ENCODE measurements at places on chromosomes 5 and 9.
A peak's percentile ranks its signal among the peaks of the same experiment; 100 is the strongest.

GRCh38 chr9:79264041-79264440 lies 307.7 kb upstream of the TLE4 start:
- no peak for DNase-seq

DNA sequence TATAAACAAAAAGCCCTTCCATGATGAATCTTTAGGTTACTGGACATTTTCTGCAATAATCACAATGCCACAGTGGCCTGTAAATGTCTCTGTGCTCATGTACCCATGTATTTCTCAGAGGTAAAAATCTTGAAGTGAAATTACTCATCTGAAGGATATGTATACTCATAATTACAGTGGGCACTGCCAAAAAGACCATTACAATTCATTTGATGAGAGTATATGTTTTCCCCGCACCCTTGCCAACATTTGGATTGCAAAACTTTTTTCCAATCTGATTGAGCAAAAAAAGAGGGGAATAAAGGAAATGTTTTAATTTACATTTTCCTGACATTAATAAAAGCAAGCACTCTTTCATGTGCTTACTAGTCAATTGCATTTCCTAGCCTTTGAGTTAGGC lies 110.5 kb downstream of the EPB41L4A start:
- DNase-seq: no peak

DNA sequence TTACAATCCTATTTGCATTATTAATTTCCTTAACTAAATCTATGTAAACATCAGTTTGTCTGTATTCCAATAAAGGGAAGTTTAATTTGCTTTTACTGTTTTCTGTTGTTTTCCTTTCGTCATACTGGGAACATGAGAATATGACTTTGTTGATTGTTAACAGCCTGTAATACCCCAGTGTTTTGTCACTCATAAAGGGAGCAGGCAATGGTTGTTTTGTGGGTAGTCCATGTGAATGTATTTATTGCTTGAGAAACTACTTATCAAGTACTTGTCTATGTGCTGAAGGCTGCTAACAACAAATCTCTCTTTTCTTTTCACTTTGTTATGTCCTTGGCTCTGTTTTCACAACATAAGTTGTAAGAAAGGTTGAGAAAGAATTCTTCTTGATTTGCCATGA lies 1070.2 kb upstream of the ACO1 start:
- no peak for DNase-seq

DNA sequence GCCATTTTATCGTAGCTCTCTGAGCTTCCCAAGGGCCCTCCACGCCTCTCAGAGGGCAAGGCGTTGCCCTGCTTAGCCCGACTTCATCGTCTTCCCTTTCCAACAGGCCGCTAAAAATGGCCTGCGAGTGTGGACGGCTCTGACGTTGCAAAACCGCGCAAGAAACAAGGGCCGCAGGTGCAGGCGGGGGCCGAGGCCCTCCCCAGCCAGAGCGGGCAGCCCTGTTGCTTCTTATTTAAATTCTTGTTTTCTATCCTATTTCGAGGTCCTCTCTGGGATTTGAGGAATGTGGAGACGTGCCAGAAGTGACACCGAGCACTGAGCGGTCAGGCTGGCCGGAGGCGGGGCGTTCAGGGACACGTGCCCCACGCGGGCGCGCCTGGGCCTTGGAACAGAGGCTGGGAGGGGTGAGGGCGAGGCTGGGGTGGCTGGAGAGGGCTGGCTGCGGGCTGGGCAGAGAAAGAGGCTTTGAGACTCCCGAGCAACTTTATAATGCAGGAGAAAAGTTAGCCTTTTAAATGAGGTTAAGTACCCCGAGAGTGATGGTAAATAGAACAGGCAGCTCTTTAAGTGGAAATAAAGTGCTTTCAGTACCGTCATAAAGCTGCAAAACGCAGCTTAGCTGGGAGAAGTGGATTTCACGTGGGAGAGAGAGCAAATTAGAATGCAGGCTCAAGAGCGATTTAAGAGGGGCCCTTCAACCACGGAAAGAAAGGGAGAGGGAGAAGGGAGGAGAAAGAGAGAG lies 243.6 kb downstream of the AUH start:
- DNase-seq: peak; percentile 86

- DNase-seq: no peak
Measured at GRCh38 chr5:116454417-116454927, 120.2 kb downstream of the SEMA6A start.

- DNase-seq: no peak
Measured at GRCh38 chr5:167011196-167011595, 1280.2 kb upstream of the WWC1 start.

DNA sequence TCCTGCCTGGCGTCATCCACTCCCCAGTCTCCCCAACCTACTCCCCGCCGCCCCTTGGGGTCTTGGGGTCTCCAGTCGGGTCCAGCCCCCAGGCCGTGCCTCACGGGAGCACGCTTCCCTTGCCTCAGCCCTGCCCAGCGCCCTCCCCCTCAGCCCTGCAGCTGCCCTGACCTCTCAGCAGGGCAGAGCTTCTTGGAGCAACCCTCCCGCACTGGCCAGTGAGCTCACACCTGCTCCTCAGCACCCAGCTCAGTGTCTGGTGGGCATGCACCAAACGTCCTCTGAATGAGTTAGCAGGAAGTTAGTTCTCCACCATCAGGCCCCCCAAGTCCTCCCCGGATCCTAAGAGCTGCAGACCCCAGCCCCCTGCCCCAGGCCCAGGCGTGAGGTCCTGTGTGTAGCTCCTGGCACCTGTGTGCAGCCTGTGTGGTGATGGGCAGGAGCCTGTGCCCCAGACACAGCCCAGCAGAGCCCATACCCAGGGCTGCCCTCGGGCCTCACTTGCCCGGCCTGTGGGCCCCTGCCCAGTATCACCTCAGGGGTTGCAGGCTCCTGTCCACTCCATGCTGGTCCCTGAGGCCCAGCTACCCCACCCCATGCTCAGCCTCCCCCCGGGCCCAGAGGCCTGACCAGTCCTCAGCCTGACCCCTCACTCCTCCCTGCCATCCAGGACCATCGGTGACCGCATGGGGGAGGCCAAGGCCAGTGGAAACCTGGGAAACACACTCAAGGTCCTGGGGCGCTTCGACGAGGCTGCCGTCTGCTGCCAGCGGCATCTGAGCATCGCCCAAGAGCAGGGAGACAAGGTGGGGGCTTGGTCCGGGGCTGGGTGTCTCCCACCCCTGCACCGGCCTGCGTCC lies 8.2 kb downstream of the GPSM1 start:
- no peak for DNase-seq

DNA sequence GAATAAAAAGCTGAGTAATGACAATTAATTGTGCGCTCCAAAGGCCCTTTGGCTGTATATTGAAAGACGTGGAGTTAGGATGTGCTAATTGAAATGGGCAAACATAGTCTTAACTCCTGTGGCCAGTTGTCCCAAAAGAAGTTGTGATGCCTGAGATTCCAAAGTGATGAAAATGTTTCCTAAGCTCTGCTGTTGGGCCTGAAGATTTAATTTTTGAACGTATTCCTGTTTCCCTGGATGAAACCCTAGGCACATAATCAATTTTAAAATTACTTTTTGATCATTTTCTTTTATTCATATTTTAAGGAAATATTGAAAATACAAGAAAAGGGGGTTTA lies 87.9 kb downstream of the PRDM6 start:
- DNase-seq: no peak

- no peak for DNase-seq
Measured at GRCh38 chr9:133151601-133152525, 11.9 kb downstream of the GBGT1 start.

- peak; percentile 89 for DNase-seq
Measured at GRCh38 chr5:172420235-172420939, 33.9 kb downstream of the SH3PXD2B start.

GRCh38 chr5:133754575-133755169 lies 142.3 kb upstream of the FSTL4 start:
- peak; percentile 17 for DNase-seq

- DNase-seq: no peak
Measured at GRCh38 chr5:154435226-154435625, 10.6 kb upstream of the SAP30L start.

DNA sequence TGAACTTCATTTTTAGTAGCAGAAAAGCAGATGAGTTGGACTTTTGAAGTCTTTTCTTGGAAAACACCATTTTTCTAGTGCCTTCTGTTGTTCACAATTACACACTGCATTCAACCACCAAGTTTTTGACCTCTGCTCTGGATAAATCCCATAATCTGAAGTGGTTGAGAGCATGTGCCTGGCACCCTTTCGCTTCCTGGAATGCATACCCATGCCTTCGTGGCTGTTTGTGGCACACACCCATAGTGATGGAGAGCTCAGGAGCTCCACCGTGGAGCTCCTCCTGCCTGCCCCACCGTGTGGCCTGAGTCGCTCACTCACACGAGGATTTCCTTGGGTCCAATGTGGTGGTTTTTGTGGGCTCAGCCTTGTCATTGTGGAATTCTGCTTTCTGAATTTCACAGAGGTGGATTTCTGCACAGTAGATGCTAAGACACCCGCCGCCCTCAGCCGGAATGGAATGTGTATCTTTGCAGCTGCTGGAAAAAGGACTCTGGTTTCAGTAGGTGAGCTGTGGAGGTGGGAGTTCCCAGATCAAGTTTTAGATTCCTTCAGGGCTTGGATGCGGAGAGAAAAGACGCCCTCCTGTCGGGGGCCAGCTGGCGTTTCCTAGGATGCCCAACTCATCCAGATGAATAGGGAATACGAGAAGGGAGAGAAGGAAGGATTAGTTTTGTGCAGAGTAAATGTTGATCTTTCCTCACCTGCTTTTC lies 500.4 kb downstream of the IRX1 start:
- no peak for DNase-seq

Measured in transverse colon (tissue), 4 donors.